NCI-H510A treated with DMSO at 0.1 percent for 48 hours (cell line): ENCODE measurements at places on chromosomes 12 and 14.
A peak's percentile ranks its signal among the peaks of the same experiment; 100 is the strongest.

DNA sequence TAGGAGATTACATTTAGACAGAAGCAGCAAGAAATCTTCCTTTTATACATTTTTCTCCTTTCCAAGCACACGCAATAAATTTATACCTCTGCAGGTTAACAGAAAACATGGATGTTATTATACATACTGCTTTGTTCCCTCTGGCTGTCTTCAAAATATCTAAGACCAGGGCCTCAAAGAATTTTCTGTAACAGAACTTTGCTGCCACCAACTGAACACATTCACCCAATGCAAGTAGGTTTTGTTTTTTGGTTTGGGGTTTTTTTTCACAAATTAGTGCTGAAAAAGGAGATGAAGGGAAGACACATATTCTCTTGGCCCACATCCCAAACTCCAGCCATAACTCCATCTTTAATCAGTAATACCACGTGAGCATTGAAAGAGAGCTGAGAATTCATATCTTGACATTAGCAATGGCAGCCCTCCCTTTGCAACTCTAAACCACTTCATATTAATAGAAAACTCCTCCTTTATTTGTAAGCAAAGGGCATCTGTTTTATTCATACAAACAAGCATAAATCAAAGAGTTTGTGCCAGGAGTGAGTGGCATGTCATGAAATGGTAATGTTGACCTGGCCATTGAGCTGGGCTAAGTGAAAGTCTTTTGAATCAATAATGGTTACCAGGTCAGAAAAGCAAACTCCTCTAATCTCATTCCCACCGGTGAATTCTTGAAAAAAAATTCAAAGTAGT, 150.8 kb upstream of the FSCB start:
- peak; percentile 70 for DNase-seq

GRCh38 chr14:21054123-21054767, 3.4 kb upstream of the RNASE8 start:
- DNase-seq = no peak

- DNase-seq = no peak
These were observed 38.9 kb downstream of the C14orf132 start for GRCh38 chr14:96077983-96078624.

DNA sequence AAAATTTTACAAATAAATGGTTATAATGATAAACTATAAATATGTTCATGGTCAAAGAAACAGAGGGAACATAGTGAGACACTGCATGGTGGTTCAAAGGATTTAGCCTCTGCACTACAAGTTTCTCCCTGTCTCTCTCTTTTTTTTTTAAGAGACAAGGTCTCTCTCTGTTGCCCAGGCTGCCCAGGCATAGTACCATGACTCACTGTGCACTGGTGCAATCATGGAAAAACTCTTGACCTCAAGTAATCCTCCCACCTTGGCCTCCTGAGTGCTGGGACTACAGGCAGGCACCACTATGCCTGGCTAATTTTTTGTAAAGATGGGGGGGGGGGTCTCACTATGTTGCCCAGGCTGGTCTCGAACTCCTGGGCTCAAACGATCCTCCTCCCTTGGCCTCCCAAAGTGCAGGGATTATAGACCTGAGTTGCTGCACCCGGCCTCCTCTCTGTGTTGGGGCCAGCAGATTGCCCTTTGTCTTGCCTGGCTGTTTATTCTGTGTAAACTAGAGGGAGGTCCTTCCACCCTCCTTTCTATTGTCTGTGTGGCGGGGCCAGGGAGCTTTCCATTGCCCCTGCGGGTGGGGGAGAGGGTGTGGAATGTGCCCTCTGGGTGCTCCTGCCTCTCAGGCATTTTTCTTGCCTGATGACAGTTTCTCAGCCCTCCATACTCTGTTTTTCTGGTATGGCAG, 22.1 kb downstream of the MTHFD1 start:
- DNase-seq = no peak

DNA sequence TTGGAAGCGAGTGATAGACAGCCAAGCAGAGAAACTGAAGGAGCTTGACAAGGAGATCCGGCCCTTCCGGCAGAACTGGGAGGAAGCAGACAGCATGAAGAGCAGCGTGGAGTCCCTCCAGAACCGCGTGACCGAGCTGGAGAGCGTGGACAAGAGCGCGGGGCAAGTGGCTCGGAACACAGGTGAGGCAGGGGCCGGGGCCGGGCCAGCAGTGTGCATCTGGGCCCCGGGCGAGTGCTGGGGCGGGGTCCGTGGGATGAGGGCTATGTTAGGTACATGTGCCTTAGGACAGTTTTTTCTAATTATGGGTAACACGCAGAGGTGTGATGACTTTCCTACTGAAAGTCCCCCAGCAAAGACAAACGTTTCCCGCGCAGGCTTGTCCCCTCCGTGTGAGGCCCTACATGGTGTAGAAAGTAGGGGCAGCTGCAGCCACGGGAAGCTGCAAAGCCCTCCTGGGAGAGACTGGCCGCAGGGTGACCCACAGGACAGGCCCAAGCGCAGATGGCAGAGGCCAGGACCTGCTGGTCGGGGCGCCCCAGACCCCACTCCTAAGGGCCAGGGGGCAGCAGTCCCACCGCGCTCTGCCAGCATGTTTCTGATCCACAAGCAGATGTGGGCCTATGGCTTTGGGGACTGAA, 19.1 kb upstream of the AMN start:
- no peak for DNase-seq

GRCh38 chr12:53299101-53299453, 418 bp upstream of the MYG1 start:
- no peak for DNase-seq

DNA sequence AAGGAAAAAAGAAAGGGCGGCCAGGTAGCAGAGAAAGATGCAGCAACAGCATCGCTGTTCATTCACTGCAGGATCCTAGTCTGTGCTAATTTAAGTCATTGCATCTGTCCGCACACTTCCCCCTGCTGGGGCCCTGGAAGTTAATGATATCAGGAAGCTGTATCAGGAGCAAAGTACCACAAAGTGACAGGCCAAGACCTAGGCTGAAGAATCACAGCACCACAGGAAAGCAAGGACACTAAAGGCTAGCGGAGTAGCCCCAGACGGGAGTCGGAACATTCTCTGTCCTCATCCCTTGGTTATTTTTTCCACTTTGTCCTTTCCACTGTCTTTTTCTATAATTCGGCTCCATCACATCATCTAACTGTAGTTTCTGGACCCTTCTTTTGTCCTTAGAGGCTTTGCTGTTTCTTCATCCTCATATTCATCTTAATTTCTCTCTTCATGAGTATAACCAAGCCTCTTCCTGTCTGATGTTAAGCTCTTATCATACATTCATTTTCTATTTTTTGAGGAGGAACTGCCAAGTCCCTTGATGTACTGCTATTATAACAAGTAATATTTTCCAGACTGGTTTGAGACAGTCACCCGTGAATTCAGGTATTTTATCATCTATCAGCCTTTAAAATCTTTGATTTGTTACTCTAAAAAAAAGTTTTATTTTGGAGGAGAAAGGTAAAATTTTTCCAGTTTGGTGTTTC, 28.3 kb downstream of the DUSP16 start:
- DNase-seq = peak; percentile 31

GRCh38 chr14:64625386-64626232, 75.8 kb downstream of the PPP1R36 start:
- DNase-seq = no peak

- DNase-seq = no peak
These were observed 106.7 kb downstream of the MYF5 start for GRCh38 chr12:80823393-80823792.

- no peak for DNase-seq
These were observed 77.2 kb downstream of the FERMT2 start for GRCh38 chr14:52873694-52874093.

- DNase-seq = no peak
These were observed 1138.2 kb downstream of the BCL11B start for GRCh38 chr14:98133806-98134205.

GRCh38 chr12:120438495-120439198, 734 bp downstream of the COX6A1 start:
- DNase-seq = no peak

DNA sequence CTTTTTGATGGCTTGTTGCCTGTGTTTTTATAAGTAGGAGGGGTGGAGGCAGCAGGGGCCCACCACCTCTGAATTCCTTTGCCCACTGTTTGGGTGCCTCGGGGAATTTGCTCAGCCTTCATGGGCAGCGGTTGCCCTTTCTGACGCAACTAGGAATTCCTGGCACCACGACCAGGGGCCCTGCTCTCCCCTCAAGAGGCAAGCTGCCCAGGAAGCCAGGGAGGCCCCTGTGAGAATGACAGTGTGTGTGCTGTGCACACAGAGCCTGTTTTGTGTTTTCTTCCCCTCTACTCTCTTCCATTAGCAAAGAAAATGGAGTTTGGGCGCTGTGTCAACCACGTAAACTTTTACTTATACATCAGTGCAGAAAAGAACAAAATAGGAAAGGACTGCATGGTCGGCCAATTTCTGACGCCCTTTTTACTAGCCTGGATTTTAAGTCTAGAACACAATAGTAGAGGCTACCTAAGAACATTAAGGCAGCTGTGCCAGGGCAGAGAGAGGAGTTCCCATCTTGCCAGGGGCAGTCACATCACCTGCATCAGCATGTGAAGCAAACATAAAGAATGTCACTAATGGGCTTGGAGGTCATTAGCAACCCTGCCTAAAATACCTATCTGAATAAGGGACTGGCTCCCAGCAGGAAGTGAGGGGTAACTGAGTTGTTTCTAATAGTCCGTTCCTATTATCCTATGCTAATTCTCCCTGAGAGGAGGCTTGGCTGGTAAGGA, 17.9 kb upstream of the PTGR2 start:
- no peak for DNase-seq

GRCh38 chr14:103508521-103509329, 13.9 kb downstream of the CKB start:
- DNase-seq = no peak

DNA sequence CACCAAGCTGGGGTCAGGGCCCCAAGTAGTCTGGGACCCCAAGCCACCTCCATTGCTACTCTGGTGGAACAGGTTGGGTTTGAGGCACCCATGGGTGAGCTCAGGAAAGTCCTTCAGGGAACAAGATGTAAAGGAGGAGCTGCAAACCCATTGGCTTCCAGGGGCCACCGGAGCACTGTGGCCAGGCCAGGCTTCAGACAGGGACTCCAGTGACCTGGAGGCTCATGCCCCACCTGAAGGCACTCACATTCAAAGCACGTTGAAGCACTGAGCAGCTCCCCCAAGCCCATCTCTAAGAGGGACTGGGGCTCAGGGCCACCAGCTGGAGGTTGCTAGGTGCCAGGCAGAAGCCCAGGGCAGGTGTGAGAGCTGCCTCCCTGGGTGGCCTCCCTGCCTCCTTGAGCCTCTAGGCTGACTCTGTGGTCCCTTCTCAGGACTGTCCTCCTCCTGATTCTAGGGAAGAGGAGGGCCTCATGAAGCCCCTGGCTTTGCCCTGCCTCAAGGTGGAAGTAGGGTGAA, 49.1 kb downstream of the FAM222A start:
- no peak for DNase-seq

GRCh38 chr12:2856051-2856450, 788 bp downstream of the TEX52 start:
- no peak for DNase-seq

GRCh38 chr12:31558521-31558920, 32.4 kb downstream of the DENND5B start:
- DNase-seq = no peak
